Stimulated activated CD8-positive, alpha-beta memory T cell treated with anti-CD3 and anti-CD28 coated beads, Interleukin-7, amount 100 ng/mL, for 1 hour (primary cell): ENCODE measurements at places on chromosomes 1 and 21.

- no peak for DNase-seq
These were observed 42.0 kb downstream of the PCSK9 start for GRCh38 chr1:55081188-55081904.

DNA sequence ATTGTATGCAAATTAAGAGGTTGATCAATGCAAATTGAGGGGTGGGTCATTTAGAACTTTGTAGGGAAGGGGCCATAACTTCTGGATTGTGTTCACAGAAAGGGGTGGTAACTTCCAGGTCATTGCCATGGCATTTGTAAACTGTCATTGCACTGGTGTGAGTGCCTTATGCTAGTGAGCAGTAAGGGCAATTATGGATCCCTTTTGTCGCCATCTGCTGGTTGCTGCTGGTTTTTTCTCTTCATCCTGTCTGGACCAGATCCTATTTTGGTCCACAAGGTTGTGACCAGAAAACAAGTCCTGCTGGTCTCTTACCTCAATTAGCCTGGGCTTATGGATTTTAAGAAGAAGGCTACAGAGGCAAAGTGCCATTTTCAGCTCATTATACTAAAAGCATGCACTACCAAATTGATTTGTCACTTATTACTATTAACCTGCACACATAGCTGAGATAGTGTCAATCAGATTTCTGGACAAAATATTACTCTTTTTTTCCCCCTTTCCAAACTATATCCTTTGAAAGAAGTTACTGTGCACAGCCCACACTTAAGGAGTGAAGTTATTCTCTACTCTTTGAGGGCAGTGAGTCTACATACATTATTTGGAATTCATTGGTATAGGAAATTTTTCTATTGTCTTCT, 196.2 kb downstream of the ZC3H11B start:
- no peak for DNase-seq

DNA sequence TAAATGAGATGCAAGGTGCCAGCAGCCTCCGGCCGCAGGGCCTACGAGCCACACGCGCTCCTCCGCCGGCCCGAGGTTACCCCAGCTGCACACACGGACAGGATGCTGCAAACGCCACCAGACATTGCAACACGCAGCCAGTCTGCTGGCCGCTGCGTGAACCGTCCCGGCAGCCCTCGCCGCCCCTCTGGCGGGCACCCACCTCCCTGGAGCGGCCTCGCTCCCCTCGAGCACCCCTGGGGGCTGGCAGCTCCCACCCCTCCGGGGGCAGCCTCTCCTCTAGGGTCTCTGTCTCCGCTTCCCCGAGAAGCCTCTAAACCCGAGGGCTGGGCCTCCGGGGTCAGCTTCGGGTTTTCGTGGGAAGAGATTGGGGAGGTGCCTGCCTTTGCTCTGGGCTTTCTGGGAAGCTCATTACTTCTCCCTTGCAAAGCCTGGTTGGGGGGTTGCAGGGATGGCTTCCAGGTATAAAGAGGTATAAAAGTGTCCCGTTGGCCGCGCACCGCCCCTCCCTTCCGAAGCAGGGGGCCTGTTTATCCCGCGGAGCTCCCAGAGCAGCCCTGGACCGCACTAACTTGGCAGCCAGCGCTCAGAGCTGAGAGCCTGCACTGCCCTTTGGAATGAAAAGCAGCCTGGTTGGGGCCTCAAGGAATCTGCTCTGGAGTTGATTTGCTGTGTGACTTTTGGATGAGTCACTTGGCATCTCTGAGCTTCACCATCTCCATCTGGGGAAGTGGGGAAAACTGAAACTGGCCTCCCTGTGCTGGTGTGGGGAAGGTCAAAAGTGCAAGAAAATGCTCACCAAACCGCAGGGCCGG, 21.8 kb downstream of the DHRS3 start:
- DNase-seq = no peak

DNA sequence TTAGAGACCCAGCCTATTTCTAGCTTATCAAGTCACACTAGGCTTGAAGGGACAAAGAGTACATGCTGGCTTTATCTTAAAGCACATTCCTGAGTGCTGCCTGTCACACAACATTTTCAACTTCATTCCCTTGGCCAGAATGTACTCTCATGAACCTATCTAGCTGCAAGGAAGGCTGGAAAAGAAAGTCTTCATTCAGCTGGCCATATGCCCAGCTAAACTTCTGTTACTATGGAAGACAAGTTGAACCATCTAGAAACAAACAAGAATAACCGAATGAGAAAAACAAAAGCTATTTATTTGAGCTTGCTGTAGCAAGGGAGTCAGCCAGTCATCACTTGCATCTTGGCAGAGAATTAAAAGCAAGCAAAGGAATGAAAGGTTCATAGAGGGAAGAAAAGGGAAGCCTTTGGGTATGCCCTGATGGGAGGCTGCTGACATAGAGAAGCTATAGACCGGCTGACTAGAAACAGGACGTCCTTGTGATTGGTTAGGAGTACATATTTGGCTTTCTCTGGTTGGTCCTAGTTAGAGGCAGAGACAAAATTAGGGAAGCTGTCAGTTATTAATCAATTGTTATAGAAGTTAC, 108.4 kb downstream of the NEK7 start:
- DNase-seq = no peak

DNA sequence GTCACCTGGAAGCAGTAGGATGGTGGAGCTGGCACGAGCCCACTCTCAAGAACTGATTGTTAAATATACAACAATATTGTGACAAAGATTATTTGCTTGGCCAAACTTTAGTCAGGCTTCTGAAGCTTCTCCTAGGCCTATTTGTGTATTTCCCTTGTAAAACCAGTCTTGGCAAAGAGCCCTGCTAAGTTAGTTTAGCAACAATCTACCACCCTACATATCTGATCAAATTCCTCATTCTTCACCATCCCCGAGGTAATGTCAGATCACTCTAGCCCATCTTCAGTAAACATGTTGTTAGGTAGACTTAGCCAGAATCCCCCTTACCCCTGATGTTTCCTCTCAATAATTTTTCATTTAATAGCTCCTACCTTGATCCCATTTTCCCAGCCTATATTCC, 39.6 kb downstream of the XCL1 start:
- no peak for DNase-seq

DNA sequence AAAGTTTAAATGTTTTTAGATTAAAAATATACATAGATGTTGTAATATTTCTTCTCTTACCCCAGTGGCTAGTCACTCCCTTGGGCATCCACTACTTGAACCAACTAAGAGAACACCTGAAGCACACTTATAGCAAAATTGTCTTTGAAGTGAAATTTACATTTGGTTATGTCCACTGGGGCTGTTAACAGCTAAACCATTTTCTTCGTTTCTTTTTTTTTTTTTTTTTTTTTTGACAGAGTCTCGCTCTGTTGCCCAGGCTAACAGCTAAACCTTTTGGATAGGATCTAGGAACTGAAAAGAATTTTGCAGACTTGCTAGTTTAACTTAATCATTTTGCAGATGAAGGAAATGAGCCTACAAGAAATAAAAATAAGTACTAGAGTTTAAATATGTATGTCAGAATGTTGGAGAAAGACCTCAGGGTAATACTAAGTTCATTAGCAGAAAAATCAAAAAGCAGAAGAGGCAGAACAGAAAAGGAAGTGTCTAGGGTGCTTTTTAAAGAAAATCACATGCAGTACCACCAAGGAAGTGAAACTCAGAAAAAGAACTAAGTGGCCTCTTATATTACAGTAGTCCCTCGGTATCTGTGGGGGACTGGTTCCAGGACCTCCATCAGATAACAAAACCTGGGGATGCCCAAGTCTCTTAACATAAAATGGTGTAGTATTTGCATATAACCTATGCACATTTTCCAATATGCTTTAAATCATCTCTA, 11.8 kb downstream of the DRAM2 start:
- no peak for DNase-seq

DNA sequence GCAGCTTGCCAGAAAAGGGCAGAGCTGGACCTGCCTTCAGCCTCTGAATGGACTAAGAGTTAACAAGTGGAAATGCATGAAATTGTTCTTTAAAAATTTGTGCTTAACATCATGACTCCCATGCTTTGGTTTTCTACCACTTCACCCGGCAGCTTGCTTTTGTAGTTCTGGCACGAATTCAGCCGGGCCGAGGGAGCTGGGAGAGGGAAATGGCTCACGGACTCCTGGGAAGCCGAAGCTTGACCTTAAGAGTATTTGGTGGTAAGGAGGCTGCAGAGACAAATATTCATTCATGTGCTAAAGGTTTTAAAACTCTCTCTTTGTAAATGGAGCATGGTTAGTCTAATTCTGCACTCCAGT, 17.2 kb upstream of the GFI1 start:
- DNase-seq = no peak

GRCh38 chr1:111242805-111243523, 15.5 kb downstream of the CHI3L2 start:
- no peak for DNase-seq

DNA sequence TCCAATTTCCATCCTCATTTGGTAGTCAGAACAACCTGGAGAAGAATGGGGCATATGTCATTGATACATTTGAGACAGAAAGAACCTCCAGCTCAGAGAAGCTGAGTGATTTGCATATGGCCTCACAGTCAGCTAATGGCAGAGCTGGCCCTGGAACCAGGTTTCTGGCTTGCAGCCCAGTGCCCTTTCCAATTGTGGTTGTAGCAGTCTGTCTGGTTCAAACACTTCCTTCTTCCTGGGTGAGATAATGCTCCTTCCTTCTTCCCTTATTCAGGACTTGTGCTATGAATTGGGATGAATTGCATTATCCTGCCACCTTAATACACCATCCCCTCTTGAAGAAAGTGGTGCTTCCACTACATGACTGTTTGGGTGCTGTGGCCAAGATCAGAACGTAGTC, 24.2 kb downstream of the SLC5A9 start:
- no peak for DNase-seq

- no peak for DNase-seq
These were observed 18.7 kb downstream of the TFF3 start for GRCh38 chr21:42296501-42296900.

GRCh38 chr1:214707306-214708087, 104.5 kb downstream of the CENPF start:
- DNase-seq = no peak

GRCh38 chr1:65741993-65742392, 50.7 kb upstream of the PDE4B start:
- no peak for DNase-seq

- no peak for DNase-seq
These were observed 626.2 kb downstream of the SMYD3 start for GRCh38 chr1:245880754-245881403.

DNA sequence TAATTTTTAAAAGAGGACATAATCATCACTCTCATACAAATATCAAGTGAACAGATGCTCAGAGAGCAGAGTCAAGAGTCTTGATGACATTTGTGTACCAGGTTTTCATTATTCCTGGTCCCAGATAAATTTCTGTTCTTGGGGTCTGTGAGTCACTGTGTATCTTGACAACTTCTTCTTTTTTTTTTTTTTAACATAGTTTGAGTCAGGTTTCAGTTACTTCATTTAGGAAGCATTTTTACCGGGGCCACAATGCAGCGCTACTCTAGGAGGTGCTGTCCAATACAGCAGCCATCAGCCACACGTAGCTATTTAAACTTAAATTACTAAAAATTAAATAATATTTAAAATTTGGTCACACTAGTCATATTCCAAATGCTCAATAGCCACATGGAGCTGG, 188.1 kb upstream of the SAMSN1 start:
- DNase-seq = no peak

GRCh38 chr1:234769986-234770795, 160.2 kb upstream of the IRF2BP2 start:
- no peak for DNase-seq

DNA sequence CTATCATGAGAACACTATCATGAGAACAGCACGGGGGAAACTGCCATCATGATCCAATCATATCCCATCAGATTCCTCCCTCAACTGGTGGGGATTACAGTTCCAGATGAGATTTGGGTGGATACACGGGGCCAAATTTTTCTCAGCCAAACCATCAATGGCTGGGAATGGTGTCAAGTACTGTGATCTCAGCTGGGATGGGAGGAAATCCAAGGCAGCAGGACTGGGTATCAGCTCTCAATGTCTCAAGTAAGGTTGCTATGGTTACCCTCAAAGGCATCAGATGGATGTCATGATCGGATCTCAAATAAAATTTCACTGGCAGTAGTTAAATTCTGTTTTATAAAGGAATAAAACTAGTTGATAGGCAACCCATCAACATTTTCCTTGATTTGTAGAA, 399.0 kb downstream of the KCNT2 start:
- DNase-seq = no peak

- DNase-seq = no peak
These were observed 9.6 kb downstream of the C1orf105 start for GRCh38 chr1:172430128-172430454.
